HT-29 (cell line): ENCODE measurements at places on chromosomes 13 and 19. TPM values are rescaled to one million over a fixed set of nuclear protein-coding genes. Genes with fewer than 3 reads are reported as not detected.
A peak's percentile ranks its signal among the peaks of the same experiment; 100 is the strongest.

Gene ANGPTL8
- total RNA-seq: not detected in 2 replicates

- DNase-seq: no peak
Observed at GRCh38 chr13:93767917-93768409, 541.4 kb downstream of the GPC6 start.

DNA sequence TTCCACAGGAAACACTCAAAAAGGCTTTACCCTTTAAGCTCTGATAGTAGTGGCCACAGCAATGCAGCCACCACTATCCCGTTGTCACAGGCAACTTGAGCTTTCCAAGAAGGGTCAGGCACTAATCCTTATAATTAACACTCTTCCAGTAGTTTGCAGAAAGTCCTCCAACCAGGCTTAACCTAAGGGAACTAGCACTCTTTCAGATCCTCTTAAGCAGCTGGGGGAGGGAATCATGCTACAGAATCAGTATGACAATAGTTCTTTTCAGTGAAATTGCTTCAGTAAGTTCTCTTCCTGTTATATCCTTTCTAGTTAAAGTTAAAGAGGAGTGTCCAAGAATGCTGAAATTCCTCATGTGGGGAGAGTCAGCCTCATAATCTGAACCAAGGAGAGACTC lies 82.2 kb downstream of the TNFSF11 start:
- no peak for DNase-seq

GRCh38 chr19:4409123-4409933 lies 6.9 kb downstream of the CHAF1A start:
- no peak for DNase-seq

Gene CD79A
- total RNA-seq: 0.81 and 1.4 TPM in 2 replicates

DNA sequence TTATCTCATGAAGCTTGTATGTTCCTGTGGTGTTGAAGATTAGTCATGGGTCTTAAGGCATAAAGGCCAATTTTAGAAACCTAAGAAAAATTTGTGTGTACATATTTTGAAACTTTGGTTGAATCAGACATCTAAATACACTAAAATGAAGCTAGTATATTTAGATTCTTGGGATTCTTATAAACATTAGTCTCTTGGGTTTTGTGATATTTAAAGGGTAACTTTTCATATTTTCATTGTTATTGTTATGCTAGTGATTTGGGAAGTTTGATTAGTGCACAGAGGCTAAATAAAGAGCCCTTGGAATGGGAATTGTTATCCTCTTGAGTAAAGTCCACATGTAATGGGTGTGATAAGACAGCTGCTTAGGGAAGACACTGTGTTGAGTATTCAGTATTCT lies 24.5 kb downstream of the UBA2 start:
- DNase-seq: no peak

GRCh38 chr19:51392701-51393100 lies 2.3 kb upstream of the C19orf84 start:
- no peak for DNase-seq

DNA sequence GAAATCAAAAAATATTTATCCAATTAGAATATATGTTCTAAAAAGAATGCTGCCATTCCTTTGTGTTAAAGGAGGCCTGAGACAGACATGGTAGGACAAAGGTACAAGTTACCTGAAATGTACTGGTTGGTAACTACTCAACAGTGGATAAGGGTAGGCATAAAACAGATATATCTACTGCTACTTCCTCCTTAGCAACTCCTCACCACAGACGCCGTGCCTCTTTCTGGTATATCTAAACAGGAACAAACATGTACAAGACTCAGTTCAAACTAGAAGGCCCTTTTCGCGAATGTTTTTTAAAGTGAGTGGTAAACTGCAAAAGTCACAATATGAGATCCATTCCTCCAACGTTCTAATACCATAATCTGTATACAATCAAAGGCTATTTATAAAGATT lies 86.9 kb downstream of the TBC1D4 start:
- no peak for DNase-seq

DNA sequence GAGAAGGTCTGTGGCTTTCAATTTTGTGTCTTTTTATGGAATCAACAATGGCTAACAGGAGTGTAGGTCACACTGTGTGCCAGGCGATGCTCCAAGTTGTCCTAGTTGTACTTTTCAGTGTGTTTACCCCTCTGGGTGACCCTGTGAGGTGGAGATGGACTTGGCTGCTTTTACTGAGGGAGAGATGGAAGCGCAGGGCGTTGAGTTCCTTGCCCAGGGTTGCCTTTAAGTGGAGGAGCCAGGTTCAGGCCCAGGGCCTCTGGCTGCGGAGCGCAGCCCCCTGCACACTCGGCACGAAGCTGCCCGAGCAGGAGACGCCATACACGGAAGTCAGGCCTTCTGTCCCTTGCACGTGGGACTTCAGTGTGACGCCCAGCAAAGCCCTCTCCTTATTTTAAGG lies 112.8 kb downstream of the RAB20 start:
- DNase-seq: no peak

Gene VSTM2B
- total RNA-seq: not detected in 2 replicates

- no peak for DNase-seq
Observed at GRCh38 chr13:58376349-58376748, 744.8 kb downstream of the PCDH17 start.

DNA sequence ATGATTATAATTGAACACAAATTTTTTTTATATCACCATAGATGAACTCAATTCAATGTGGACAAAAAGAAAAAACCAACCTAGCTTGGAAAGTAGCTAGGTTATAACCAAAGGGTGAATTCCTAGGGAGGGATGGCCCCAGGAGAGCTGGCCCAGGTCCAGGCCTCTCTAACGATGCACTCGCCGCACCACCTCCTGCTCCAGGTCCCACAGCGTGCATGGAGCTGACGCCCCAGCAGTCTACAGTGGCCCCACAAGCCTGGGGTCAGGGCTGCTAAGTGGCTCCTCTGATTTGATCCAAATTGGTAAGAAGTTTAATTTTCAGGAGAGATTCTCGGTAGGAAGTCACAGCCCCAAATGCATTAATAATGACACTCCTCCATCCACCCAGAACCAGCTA lies 48.8 kb downstream of the TSHZ3 start:
- no peak for DNase-seq

DNA sequence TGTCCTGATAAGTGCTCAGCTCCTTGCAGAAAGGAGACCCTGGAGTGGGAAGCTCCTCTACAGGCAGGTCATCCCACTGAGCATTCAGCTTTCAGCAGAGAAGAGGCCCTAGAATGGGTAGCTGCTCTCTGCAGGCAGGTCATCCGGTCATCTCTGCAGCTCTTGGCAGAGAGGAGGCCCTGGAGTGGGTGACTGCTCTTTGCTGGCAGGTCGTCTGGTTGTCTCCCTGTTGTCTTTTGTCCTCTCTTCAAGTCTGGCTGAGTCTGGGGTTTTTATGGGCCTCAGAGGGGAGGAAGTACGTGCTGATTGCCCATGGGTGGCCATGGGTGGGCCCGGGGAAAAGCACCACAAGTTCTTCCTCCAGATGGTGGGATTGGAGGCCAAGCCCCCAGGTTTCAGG lies 250.3 kb upstream of the EDNRB start:
- no peak for DNase-seq

Gene GTPBP3
- 40.0 and 64.4 TPM in 2 replicates for total RNA-seq

DNA sequence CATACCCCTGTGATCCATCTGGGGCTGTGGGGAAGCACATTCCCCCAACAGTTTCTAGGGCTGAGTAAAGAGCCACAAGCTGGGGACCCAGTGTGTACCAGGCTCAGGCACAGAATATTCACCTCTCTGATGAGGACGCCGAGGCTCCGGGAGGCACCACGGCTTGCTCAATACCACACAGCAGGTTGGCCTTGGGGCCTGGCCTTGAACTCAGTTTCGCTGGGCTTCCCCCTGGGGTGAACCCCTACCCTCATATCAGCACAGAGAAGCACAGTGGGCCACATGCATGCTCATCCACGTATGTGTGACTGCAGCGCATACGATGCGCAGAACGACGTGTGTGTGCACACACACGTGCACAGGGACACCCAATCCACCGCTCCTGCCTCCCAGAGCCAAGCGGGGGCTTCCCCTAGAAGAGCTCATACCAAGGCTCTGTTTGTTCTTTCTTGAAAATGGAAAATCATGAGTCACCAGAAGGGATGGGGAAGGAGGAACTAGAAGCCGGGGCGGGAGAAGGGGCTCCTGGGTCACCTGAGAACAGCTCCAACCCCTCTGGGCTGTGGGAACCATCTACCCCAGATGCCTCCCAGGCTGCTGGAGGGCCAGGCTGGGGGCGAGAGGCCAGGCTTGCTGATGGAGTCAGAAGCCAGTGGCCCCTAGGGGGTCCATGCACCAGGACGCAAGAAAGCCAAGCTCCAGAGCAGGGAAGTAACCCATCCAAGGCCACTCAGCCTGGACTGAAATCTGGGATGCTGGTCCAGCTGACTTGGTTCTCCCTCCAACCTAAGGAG lies 4.9 kb upstream of the PDE4C start:
- no peak for DNase-seq

- no peak for DNase-seq
Observed at GRCh38 chr13:24216176-24216575, 55.7 kb downstream of the SPATA13 start.

DNA sequence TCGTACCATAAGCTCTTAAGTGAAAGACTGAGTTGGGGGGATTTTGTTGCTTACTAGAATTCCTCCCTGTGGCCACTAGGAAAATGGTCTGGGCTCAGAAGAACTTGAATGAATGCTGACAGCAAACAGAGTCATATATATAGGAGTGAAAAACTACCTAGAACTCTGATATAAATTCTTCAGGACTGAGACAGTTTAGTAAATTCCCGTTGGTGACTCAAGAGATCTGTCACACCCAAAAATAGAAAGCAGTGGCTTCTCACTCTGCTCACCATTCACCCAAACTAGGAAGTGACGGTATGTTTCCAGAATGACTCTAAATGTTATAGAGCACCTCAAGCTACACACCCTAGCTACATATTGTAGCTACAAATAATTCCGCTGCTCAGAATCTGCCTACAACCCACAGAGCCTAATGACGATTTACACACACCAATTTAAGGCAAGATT lies 116.2 kb downstream of the TBC1D4 start:
- DNase-seq: no peak

DNA sequence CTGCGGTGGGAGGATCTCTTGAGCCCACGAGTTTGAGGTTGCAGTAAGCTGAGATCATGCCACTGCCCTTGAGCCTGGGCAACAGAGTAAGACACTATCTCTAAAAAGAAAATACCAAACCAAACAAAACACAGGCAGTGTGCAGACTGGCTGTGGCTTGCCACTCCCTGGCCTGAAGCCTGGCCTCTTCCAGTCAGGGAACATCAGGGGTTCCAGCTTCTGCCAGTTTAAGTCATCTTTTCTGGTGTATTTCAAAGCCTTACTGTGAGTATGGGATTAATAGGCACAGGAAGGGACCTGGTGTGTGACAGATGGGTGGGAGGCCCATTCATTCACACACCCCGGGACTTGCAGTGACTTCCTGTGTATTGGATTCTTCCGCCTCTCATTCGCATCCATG lies 27.0 kb upstream of the F2RL3 start:
- DNase-seq: no peak

DNA sequence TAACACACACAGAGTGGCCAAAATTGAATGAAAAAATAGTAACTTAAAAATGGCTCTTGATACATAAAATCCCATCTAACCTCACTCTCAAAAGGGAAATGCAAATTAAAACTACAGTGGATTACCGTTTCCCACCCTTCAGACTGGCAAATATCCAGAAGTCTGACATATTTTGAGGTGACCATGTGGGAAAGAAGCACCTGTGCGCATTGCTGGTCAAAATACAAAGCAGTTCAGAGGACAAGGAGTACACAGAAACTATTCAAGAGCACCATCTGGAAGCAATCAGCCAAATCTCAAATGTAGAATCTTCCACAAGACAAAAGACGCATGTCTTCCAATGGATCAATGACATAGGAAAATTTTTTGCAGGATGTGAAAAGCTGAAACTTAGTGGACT lies 23.2 kb downstream of the NALCN start:
- DNase-seq: no peak

Gene COX6B2
- total RNA-seq: 0.92 and 2.7 TPM in 2 replicates

GRCh38 chr19:43675269-43675879 lies 5.4 kb upstream of the PLAUR start:
- peak; percentile 99 for DNase-seq

GRCh38 chr19:38848299-38849146 lies 1.3 kb downstream of the HNRNPL start:
- peak; percentile 42 for DNase-seq

- no peak for DNase-seq
Observed at GRCh38 chr13:84931264-84931663, 868.0 kb downstream of the SLITRK6 start.
